ENCODE measurements at places on chromosomes 4 and X. TPM values are rescaled to one million over a fixed set of nuclear protein-coding genes. Genes with fewer than 3 reads are reported as not detected.

The ZNF711 gene
- 0.86 TPM for total RNA-seq

The ATP11C gene
- total RNA-seq: 2.1 TPM

The RIPPLY1 gene
- not detected for total RNA-seq

The TSPAN7 gene
- total RNA-seq: 234 TPM

The ESX1 gene
- total RNA-seq: not detected

The HMGN5 gene
- total RNA-seq: 1.8 TPM

The SLC26A1 gene
- total RNA-seq: not detected

The COX7B2 gene
- not detected for total RNA-seq

The INTU gene
- 2.0 TPM for total RNA-seq

The CSAG1 gene
- total RNA-seq: not detected

The PABPC1L2B gene
- total RNA-seq: not detected

The ACE2 gene
- 0.54 TPM for total RNA-seq

The UGT2B11 gene
- total RNA-seq: not detected

Data from psoas muscle (tissue), 8 donors.